Fibroblast of skin of back (primary cell): ENCODE measurements at places on chromosomes 12 and 14.

GRCh38 chr12:132602572-132603239 is 7.7 kb downstream of the LRCOL1 start:
- DNase-seq = no peak

DNA sequence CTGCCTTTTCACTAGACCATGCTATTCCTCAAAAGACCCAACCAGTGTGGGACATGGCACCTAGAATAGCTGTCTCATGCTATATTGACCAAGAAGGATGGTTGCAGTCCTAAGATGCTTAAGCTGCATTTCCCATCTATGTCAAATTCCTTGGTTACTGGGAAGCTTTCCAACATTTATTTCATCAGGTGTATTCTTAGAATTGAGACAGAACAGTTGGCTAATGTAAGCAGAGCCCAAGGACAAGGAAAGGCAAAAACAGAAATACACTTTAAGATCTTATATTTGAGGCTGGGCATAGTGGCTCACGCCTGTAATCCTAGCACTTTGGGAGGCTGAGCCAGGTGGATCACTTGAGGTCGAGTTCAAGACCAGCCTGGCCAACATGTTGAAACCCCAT is 24.7 kb downstream of the ARG2 start:
- no peak for DNase-seq

GRCh38 chr12:27015730-27016076 is 1.5 kb upstream of the TM7SF3 start:
- DNase-seq = peak; percentile 46

DNA sequence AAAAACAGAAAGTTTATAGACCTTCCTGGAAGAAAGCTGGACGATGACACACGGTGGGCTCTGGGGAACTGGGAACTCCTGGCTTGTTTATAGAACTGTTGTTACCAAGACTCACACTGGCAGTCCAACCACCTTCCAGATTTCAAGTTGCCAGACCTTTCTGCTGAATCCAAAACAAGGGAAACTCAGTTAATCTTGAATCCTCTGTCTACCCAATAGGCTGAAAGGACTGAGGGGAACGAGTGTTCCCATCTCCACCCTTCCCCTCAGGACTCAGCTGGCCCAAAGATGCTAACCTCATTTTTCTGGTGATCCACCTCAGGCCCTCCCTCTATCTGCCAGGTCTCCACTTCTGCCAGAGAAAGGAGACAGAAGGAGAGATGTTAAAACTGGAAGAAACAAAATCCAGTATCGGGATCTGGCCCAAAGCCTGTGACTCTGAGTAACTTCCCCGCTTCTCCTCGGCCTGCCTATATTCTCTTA is 231.4 kb downstream of the ANO2 start:
- DNase-seq = no peak

- DNase-seq = peak; percentile 32
Observed at GRCh38 chr12:29673346-29673745, 110.4 kb downstream of the TMTC1 start.

GRCh38 chr14:71418532-71419245 is 511.4 kb downstream of the PCNX1 start:
- no peak for DNase-seq

DNA sequence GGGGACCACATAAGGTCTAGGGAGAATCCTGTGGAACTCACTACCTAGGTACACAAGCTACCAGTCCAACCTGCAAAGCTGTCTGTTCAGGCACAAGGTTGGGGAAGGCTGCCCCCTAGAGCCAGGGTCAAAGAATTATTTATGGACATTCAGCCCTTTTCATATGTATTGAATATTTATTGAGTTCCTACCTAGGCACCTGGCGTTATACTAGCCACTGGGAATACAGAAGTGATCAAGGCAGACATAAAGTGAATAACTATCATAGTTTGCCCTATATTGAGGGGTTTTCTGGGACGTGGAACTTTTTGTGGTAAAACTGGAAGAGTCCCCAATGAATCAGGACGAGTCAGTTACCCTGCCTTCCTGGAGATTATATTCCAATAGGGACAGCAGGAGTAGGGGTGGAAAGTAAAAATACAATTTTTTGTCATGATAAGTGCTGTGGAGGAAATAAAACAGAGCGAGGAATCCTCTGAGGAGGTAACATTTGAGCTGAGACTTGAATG is 5.8 kb upstream of the SLC48A1 start:
- no peak for DNase-seq

GRCh38 chr12:52903285-52903854 is 1.5 kb downstream of the KRT8 start:
- peak; percentile 74 for DNase-seq

GRCh38 chr14:89214221-89214965 is 202.6 kb downstream of the FOXN3 start:
- no peak for DNase-seq

GRCh38 chr12:126362493-126362892 is 1297.3 kb downstream of the AACS start:
- DNase-seq = no peak

- peak; percentile 56 for DNase-seq
Observed at GRCh38 chr12:126369487-126370463, 1304.5 kb downstream of the AACS start.

GRCh38 chr12:79451978-79452377 is 238.8 kb downstream of the PAWR start:
- peak; percentile 95 for DNase-seq

DNA sequence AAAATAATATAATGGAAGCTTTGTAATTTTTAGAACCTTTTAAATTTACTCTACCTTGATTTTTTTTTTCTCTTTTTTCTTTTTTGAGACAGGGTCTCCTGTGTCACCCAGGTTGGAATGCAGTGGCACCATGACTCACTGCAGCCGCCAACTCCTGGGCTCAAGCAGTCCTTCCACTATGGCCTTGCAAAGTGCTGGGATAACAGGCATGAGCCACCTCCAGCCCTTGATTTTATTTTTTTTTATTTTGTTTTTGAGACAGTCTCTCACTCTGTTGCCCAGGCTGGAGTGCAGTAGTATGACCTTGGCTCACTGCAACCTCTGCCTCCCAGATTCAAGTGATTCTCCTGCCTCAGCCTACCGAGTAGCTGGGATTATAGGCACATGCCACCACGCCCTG is 65.3 kb upstream of the TRAF3 start:
- peak; percentile 25 for DNase-seq

DNA sequence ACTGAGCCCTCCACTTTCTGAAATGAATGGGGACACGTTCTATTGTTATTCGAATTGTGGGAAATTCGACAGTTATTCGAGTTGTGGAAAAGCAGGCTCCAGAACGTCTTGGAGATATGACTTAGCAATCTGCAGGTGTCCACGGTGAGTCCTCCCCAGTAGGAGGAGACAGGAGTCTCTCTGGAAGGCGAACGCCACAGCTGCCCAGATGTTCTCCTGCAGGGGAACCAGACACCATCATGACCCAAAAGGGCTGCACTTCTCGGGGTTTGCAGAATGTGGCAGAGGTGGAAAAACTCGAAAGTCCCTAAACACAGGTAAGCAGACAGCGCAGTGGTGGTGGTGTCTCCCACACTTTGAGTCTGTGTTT is 363.6 kb upstream of the SFSWAP start:
- DNase-seq = no peak

DNA sequence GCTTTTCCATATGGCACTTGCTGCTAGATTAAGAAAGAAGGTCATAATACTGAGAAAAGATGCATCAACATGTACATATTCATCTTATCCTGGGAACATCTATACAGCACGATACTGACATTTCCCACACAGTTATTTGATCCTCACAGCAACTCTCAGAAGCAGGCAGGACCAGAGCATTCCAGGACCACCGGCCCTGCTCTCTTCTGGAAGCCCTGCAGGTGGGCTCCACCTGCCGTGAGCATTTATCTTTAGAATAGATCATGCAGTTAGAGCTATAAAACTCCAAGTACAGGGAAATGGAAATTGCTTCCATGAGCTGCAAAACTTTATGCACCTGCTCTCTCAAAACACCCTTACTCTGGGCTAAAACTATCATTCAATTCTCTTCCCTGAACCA is 5.5 kb upstream of the BDKRB1 start:
- no peak for DNase-seq

GRCh38 chr12:23049180-23049579 is 424.2 kb downstream of the ETNK1 start:
- DNase-seq = peak; percentile 6

DNA sequence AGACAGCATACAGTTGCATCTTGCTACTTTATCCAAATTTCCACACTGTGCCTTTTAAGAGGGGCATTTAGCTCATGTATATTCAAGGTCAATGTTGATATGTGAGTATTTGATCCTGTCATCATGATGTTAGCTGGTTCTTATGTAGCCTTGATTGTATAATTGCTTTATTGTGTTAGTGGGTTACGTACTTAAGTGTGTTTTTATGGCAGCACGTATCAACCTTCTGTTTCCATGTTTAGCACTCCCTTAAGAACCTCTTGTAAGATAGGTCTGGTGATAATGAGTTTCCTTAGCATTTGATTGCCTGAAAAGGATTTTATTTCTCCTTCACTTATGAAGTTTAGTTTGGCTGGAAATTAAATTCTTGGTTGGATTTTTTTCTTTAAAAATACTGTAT is 445.2 kb downstream of the NAV3 start:
- no peak for DNase-seq

DNA sequence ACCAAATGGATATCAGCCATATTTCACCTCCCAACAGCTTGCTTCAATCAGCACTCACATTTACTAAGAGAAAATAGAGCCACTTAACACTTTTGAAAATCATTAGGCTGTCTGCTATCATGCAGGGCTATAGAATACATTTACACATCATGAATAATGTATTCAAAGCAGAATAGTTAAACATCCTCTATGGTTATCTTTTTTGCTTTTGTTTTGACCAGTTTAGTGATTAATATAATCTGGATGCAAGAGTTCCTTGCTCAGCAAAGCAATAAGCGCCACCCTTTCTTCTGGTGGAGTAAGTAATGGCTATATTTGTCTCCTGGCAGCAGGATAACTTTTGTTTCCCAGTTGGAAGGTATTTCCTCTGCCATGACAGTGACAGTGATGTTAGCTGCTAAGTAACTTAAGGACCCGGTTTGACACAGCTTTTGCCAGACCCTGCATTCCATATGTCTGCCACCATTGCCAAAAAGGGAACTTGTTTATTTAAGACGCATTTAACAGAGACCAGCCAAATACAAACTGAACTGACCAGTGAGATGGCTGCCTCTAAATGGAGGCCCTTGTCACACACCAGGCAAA is 70.3 kb upstream of the NR2C1 start:
- DNase-seq = peak; percentile 39

DNA sequence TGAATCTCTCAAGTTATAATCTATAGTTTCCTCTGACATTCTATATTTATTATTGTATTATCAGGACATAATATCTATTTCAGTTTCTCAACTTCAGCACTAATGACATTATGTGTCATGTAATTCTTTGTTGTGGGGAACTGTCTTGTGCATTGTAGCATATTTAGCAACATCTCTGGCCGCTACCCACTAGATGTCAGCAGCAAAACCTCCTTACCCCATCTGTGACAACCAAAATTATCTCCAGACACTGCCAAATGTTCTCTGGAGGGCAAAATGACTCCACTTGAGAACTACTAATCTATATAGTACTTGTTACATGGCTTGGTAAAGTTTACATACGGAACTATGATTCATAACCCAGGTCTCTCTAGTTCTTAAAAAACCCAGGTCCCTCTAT is 110.2 kb downstream of the RASSF9 start:
- peak; percentile 17 for DNase-seq

DNA sequence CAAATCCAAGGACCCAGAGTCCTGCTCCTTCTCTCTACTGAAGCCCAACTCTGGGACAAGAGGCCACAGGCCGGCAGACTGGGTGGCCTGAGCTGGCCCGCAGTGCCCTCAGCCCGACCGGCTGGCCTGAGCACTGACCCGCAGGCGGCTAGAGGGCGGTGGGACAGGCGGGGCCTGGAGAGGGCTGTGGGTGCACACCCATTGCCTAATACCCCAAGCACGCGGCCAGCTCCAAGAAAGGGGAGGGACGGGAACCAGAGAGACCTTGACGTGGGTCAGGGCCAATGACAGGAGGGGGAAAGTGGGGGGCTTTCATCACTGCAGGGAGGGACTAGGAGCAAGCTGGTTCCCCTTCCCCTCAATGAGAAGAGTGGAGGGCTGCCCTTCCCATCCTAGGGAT is 2.0 kb upstream of the WNT10B start:
- DNase-seq = no peak

DNA sequence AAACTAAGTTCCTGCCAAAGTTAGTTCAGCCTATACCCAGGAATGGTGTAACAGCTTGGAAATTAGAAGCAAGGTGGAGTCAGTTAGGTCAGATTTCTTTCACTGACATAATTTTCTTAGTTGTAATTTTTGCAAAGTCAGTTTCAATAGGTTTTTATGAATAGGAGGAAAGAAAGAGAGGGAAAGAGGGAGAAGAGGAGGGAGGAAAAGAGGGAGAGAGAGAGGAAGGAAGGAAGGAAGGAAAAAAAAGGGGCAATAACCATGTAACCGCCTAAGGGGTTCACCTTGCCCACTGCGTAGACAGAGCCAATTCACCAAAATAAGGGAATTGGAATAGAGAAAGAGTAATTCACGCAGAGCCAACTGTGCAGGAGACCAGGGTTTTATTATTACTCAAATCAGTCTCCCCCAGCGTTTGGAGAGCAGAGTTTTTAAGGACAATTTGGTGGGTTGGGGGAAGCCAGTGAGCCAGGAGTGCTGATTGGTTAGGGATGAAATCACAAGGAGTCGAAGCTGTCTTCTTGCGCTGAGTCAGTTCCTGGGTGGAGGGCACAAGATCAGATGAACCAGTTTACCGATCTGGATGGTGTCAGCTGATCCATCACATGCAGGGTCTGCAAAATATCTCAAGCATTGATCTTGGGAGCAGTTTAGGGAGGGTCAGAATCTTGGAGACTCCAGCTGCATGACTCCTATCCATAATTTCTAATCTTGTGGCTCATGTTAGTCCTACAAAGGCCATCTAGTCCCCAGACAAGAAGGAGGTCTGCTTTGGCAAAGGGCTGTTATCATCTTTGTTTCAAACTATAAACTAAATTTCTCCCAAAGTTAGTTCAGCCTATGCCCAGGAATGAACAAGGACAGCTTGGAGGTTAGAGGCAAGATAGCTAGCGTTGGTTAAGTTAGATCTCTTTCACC is 126.0 kb upstream of the AMIGO2 start:
- DNase-seq = no peak

GRCh38 chr12:19800884-19801283 is 361.6 kb downstream of the AEBP2 start:
- no peak for DNase-seq
